ENCODE measurements at places on chromosomes 7 and 10.
A peak's percentile ranks its signal among the peaks of the same experiment; 100 is the strongest.

GRCh38 chr7:5287802-5288201, 5.1 kb downstream of the SLC29A4 start:
- DNase-seq: no peak

- DNase-seq: no peak
Observed at GRCh38 chr10:42926843-42927242, 144.2 kb downstream of the BMS1 start.

DNA sequence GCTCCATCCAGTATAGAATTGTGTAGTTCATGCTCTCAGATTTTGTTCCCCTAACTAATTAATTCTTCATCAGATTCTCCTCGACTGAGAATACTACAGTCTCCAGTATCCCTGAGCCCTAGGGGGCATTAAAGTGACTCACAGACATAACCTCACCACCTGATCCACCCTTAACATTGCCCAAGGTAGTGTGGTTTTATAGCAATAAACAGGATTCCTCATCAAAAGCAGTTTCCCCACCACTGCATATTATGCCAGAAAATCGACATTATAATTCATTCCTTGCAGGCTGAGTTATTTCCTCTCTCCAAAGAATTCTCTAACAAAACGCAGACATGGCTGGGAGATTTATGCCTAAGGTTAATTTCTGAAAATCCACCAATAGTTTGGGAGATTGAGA, 1402.5 kb upstream of the CELF2 start:
- no peak for DNase-seq

- no peak for DNase-seq
Observed at GRCh38 chr10:12960334-12960898, 41.1 kb downstream of the CCDC3 start.

DNA sequence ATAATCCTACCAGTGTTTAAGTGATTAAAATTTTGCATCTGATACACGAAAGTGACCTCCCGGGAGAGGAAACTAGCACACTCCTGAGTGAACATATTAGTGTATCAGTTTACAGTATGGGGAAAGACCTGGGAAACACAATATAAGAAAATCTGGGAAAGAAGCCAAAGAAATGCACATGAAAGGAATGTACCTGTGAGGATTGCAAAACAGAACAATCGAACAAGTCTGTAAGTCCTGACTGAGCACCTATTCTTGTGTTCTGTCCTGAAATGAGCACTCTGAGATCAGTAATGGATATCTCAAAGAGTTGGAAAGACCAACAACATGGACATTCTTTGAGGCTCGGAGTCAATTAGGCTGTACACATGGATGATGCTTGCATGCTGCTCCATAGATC, 554.7 kb downstream of the SORCS3 start:
- no peak for DNase-seq

DNA sequence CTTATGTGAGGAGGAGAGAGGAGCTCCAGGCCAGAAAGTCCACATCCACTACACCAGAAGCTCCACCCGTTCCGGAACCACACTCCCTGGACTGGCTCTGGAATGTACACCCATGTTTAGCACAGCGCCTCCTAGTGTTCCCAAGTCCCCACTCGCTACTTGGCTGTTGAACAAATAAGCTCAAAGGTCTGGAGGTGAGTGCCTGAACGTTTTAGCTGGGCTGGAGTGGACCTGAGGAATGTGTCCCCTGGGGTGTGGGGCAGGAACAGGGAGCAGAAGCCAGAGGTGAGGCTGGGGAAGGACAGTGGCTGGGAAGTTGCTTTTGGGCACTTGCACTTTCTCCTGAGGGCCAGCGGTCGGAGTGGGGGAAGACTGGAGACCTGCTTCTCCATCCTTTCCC, 164.1 kb upstream of the CDCA7L start:
- DNase-seq: peak; percentile 27

DNA sequence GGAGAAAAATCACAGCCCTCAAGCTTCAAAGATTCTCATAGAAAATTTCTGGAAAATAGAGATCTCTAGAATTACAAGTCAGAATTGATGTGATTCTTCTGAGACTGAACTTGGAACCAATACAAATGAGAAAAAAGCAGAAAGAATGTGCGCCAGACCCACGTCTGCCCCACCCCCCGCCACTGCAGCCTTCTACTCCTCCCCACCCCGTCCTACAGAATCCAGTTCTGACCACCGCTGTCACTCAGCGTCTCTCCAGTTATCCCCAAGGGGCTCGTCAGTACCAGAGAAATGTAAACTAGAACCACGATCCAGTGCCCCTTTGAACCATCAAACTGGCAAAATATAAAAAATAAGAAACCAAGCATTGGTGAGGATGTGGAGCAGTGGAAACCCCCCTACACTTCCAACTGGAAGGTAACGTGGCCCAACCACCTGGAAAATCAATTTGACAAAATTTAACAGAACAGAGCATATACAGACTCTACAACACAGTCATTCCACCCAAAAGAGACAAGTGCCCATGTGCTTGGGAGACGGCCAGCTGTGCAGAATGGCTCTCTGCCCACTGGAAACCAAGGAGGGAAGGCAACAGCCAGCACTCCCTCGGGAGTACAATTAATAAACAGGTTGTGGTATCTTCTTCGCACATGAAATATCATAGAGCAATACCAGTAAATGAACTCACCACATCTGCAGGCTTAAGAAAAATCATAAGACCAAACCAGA, 397.9 kb downstream of the TNS3 start:
- DNase-seq: no peak

DNA sequence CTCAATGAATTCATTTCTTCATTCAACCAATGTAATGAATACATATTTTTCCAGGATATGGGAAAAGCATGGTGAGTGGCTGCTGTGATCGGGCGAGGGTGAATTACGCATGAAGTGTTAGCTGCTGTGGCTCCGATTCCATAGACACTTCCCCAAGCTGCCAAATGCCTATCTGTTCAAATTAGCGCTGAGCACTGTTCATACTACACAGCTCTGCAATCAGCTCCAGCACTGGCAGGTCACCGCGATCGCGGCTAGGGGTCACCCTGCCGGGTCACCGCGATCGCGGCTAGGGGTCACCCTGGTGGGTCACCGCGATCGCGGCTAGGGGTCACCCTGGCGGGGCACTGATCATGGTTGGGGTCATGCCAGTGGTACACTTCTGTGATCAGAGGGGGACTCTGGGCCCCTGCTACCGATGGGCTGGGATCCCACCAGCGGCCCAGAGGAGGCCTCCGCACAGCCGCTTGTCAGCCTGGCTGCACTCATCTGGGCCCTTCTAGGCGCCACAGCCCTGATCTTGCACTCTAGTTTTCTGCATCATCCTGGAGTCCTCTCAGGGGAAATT, 49.3 kb downstream of the JAKMIP3 start:
- no peak for DNase-seq

GRCh38 chr7:43645699-43646226, 62.9 kb downstream of the STK17A start:
- DNase-seq: no peak

GRCh38 chr10:26837139-26837538, 23.6 kb downstream of the ABI1 start:
- no peak for DNase-seq

DNA sequence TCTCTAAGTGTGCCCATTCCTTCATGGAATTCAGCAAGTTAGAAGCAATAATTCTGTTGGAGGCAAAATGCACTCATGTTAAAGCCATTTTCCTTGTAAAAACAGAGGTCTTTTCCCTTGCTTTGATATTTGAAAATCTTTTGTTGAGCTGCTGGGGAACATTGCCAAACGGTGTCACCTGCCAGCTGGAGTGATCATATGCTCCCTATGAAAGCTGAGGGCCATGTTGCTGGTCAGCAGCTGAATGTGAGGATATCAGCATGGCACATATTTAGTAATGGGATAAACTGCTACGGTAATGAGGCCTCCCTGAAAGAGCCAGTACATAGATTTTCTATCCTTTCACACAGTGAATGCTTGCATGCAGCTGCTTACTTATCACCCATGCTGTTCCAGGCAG, 224.3 kb downstream of the THSD7A start:
- DNase-seq: no peak

DNA sequence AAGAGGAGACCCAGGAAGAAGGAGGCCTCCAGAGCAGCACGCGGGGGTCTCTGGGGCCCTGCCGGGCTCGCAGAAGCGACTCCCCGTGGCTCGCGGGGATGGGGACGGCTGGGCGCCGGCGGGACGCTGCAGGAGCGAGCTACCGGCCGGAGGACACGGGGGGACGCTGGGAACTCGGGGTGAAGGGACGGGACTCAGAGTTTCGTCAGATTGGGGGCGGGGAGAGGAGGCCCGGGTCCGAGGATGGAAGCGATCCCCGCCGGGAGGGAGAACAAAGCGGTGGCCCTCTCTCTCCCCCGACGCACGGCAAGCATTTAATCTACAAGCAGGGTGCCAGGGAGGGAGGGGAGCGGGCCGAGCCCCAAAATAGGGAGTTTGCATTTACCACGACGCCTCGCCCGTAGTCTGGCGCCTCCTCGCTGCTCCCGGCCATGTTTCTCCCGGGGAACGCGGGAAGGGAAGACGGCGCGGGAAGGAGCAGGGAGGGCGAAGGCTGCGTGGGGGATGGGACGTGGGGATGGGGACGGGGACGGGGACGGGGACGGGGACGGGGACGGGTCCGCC, at the start of gene PRTFDC1:
PRTFDC1 (minus strand) TSS at position 464 of the 564 bp plus-strand sequence; CDS start at position 433, 31 bp downstream.
- peak; percentile 24 for DNase-seq

GRCh38 chr10:51103554-51104217, 29.4 kb downstream of the PRKG1 start:
- no peak for DNase-seq

DNA sequence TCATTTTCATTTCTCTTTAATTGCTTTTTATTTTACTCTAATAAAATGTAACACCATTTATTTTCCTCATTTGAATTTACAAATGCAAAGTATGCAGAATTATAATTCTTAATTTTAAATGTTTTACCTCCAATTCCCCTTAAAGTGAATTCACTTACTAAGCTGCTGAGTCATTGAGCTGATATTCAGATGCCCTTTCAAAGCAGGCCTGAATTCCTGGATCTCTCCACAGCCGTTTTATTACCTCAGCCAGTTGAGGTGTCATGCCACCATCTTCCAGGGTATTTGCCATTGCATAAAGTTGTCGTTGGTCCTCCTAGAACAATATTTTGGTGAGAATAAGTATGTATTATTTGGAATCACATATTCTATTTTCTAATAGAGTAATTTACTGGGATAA, 33.2 kb downstream of the GNAT3 start:
- no peak for DNase-seq

DNA sequence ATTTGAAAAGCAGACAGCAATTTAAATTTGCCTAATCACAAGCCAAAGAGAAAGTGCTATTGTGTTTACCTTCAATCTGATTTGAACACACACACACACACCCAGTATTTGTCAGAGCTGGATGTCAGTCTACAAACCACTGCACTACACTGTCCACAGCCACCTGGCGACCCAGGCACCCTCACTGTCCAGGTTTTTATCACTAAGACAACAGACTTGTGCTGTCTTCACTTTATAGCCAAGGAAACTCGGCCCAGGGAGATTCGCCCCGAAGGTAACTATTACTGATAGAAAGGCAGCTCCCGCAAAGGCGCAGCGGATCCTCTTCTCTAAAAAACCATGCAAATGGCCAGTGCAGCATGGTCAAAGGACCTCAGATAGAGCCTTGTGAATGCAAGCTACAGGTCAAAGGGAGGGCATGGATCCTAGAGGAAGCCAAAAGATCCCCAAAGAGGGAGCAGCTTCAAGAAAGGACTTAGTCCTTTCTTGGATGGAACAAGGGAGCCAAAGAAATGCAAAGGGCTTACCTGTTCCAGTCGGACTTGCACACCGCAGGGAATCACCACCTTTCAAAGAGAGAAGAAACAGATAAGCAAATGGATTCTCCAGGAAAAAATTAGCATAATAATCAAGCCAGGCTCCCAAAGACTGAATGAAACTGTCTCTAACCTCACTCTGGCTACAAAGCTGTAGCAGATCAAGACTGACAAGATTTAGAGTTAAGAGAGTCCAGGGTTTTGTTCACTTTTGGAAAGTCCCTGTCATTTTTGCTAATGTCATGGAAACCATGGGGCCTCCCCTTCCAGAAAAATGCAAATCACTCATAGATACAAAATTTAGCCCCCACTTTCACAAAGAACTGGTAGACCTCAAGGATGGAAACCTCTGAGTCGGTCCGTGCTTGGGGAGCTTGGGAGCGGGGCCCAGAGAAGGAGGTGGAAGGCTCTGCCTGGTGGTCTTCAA, 101.1 kb downstream of the TNS3 start:
- no peak for DNase-seq

DNA sequence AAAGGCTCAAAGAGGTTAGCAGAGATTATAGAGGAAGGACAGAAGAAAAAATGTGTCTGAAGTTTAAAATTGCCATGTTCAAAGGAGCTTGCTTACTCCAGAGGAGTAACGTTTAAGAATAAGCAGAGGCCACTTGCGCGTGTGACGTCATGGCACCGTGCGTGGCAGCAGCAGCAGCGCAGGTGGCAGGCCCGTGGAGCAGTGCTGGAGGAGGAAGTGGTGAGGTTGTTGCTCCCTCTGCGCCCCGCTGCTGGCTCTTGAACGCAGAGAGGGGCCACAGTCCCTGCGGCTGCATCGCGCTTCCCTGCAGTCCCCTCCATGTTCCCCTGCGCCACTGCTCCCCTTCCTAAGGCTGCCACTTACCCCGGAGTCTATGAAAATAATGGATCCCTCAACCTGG, 37.5 kb downstream of the GDI2 start:
- peak; percentile 78 for DNase-seq

DNA sequence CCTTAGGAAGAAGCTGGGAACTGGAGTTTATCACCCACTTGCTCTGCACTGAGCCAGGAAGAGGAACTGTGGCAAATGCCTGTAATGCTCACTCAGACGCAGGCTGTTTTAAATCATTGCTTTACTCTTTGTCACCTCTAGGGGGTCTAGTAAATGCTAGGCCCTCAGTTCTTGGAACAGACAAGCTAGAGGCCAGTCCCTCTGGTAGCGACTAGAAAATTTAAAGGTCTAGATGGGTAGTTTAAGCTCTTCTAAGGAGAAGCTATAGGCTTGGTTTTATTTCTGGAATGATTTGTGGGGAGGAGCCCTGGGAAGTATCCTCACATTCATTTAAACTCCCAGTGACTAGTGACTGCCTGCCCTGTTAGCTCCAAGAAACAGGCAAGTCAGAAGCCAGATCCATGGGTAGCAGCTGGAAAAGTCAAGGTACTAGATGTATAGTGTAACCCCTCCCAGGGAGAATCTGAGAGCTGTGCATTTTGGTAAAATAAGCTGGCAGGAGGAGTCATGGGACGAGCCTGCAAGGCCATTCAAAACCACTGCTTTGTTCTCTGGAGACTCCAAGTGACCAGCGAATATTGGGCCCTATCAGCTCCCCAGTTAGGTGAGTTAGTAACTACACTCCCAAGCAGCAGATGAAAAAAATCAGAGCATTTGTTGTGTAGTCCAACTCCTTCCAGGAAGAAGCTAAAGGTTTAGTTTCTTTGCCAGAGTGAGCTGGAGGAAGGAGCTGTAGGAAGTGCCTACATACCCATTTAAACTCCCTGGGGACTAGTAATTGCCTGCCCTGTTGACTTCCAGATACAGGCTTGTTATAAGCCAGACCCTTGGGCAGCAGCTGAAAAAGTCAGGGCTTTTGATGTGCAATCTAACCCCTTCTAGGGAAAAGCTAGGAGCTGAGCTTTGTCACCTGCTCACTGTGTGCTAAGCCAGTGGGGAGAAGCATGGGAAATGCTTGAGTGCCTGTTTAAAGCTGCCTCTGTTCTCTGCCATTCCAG, 68.9 kb downstream of the DYNC1I1 start:
- DNase-seq: no peak

GRCh38 chr7:115128154-115128553, 206.3 kb downstream of the MDFIC start:
- no peak for DNase-seq

All from stimulated activated CD4-positive, alpha-beta T cell treated with anti-CD3 and anti-CD28 coated beads, Interleukin-2, amount 100 ng/mL, for 24 hours (primary cell).